Activated CD8-positive, alpha-beta memory T cell treated with anti-CD3 and anti-CD28 coated beads for 24 hours (primary cell): ENCODE measurements at places on chromosomes 3 and 15.

- DNase-seq, result no peak
Observed at GRCh38 chr3:145116769-145117168, 1044.2 kb downstream of the PLOD2 start.

- DNase-seq, result no peak
Observed at GRCh38 chr3:188734395-188734794, 437.4 kb upstream of the TPRG1 start.

DNA sequence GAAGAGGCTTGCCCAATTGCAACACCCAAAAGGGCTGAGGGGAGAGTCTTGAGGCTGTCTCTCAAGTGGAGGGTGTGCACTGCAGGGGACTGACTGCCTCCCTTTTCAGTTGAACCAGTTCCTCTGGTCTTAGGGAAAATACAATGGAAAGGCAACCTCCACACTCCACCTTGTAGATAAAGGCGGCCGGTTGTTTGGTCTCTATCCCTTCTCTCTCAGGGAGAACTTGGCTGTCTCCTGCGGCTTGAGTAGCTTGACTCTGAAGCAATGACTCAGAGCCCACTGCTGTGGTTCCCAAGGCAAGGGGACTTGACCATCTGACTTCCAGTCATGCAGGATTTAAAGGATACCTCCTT lies 143.2 kb upstream of the UMPS start:
- DNase-seq, result no peak

DNA sequence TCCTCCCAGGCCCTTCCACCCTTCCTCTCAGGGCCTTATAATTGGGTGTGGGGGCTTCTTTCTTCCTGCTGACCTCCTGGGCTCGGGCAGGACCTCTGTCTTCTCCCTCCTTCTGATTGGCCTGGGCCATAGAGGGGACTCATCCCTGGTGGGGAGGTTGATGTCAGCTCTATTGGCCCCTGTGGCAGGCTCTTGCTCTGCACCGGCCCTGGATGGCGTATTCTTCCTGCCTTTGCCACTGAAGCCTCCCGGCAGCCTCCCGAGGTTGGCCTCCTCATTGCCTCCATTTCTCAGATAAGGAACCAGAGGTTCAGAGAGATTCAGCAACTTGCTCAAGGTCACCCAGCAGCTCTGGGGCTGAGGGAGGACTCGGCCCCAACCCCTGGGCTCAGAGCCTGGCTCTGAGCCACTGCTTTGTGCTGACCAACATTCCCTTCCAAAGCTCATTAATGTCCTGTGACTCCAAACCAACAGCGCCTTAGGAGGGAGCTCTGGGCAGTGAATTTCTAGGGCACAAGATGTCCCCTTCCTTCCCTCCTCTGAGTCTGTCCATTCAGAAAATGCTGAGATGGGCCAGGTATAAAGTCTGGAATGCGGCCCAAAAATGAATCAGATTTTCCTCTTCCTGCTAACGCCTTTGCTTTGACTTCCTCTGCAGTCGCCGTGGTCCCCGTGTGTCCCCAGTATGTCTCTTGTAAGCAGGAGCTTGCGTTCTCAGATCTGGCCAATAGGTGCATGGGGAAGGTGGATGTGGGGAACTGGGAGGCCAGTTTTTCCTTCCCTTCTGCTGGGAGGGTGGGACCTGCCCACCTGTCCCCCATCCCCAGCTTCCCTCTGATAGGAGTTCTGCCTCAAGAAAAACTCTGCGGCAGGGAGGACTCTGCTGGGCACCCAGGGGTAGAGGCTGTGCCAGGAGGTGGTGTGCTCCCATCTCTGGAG lies 74.2 kb downstream of the HMCES start:
- DNase-seq, result no peak

- no peak for DNase-seq
Observed at GRCh38 chr15:54517366-54517765, 539.1 kb downstream of the UNC13C start.

GRCh38 chr15:76337059-76337695 lies 604 bp downstream of the ISL2 start:
- DNase-seq, result peak; percentile 59

DNA sequence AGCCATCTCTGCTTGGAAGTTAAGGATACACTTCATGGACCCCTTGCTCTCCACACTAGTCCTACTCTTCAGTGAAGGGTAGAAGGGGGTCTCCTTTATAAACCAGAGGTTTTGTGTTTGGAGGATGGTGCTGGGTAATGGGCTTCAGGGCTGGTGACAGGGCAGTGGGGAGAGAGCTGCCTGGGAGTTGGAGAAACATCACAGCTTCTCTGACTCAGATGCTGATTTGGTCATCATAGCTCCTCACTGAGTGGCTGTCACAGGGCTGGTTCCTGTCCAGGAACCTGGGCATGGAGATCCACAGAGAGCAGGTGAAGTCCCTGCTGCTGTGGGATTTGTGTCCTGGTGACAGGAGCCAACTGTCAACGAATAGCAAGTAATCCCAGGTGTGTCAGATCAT lies 333.9 kb upstream of the ATP10A start:
- DNase-seq, result no peak

- DNase-seq, result peak; percentile 67
Observed at GRCh38 chr3:15636028-15636709, 34.6 kb downstream of the BTD start.

DNA sequence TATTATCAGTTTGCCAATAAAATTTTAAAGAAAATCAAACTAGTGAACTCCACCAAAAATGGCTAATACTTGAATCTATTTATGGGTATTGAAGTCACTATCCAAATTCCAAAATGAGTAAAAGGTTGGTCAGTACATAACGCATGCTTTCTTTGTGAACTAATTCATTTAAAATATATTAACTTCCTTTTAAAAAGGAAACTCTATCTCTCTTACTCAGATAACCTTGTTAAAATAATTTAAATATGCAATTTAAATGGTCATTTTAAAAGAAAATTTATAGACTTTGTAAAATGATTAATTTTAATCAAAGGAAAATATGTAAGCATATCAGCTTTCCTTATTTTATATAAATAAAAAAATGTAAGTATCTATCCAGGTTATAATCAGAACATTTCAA lies 419.4 kb upstream of the ZNF385D start:
- no peak for DNase-seq

GRCh38 chr3:126019683-126020082 lies 50.7 kb downstream of the ROPN1B start:
- peak; percentile 37 for DNase-seq

DNA sequence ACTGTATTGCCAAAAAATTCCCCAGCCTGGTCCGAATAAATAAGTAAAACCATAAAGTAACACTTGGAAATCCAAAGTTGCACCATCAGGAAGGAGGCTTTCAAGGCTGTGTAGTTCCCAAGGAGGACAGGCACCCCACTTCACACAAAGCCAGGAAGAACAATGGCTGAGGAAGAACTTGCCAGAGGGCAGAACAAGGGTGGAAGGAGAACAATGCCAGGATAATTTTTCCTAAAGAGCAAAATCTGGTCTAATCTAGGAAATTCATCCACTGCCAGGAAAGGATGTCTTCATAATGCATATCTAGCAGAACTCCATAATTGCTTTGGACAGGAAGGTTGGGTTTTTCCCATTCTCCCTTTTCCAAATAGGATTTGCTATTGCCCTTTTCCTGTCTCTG lies 15.7 kb upstream of the ARID3B start:
- no peak for DNase-seq

DNA sequence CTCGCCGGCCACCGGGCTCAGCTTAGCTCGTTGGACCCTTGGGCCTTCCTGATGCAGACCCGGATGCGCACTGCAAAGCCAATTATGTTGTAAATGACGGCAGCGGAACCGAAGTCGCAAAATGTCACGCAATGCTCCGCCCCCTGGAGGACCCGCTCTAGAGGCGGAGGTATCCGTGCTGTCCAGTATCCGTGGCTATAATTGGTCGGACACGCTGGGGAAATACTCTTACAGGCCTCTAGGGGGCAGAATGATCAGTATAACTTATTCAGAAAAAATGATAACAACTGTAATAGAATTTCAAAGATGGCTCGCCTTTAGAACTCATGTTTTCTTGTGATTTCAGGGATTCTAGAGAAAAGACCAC lies at the start of gene PRR23B:
Gene PRR23B (minus strand): TSS at position 59 of the 367 bp plus-strand sequence. CDS start 265 bp downstream, outside the sequence.
- DNase-seq, result no peak

DNA sequence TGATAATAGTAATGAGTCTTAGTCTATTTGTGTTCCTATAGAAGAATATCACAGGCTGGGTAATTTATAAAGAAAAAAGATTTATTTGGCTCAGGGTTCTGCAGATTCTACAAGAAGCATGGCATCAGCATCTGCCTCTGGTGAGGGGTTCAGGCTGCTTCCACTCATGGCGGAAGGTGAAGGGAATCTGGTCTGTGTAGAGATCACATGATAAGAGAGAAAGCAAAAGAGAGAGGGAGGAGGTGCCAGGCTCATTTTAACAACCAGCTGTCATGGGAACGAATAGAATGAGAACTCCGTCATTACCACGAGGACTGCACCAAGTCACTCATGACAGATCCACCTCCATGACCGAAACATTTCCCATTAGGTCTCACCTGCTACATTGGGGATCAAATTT lies 664.0 kb upstream of the SGO1 start:
- DNase-seq, result no peak

GRCh38 chr15:66651913-66652642 lies 50.0 kb upstream of the SMAD6 start:
- DNase-seq, result no peak
